Fibroblast of lung (primary cell): ENCODE measurements at places on chromosomes 3 and 15.
A peak's percentile ranks its signal among the peaks of the same experiment; 100 is the strongest.

- DNase-seq, result peak; percentile 76
These were observed 517 bp downstream of the FBN1 start for GRCh38 chr15:48644827-48645557.

DNA sequence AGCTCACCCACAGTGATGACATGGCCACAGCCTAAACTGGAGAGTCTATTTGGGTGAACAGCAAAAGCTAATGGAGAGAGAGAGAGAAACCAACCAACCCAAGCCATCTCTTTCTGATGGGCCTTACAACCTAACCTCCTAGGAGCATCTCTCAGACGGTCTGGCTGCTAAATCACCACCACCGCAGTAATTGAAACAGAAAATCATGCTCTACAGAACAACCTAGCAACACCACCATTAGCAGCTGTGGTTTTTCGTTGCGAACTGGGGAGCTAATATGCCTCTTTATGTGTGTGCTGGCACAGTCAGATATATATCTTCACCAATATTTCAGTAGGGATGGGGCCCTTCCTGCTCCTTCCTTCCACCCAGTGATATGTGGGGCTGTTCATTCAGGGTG, 166.9 kb upstream of the PROK2 start:
- DNase-seq, result no peak

GRCh38 chr3:29156086-29156715, 124.7 kb upstream of the RBMS3 start:
- DNase-seq, result no peak

GRCh38 chr15:67009576-67010569, 55.5 kb upstream of the SMAD3 start:
- no peak for DNase-seq

GRCh38 chr3:177284383-177284881, 87.2 kb upstream of the TBL1XR1 start:
- peak; percentile 82 for DNase-seq

- DNase-seq, result no peak
These were observed 2.4 kb upstream of the STT3B start for GRCh38 chr3:31530039-31530959.

DNA sequence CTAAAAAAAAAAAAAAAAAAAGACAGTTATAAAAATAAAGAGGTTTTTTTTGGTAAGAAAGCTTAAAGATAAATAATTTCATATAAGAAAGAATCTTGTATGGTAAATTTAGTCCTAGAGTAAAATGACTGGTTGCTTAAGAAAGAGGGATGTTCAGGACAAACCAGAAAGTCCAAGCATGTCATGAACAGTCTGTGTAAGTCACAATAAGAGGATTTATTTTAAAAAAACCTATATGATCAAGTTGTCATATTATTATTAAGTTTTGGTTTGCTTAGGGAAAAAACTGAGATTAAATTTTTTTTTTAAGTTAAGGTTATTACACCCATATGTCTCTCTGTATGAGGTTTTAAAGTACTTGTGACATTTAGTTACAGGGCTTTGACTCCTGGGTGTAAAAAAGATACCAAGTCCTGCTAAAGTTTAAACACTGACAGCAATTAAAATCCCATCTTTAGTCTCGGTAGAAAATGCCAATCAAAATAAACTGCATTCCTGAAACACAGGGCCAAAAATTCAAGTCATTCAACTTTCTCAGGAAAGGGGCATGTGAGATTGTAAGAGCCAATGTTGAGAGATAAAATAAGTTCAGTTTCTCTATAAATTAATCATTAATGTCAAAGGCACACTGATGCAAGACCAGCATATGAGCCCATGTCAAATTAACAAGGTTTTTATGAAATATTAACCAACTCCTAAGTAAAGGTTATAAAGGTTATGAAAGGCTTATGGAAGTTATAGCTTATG, 8.5 kb upstream of the BDH1 start:
- no peak for DNase-seq

GRCh38 chr3:16998236-16998923, 113.6 kb downstream of the PLCL2 start:
- DNase-seq, result no peak

DNA sequence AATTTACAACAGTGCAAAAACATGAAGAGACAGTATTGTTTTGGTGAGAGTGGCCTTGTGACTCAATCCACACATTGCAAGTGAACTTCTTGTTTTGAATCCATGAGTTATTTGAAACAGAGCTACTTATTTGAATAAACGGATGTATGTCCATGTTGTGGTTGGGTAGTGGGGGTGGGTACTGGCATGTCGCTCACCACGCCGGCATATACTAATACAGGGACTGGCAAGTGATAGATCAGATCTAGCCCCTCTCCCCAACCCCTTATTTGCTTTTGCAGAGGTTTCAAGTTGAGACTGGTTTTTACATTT, 83.8 kb downstream of the EDEM1 start:
- no peak for DNase-seq

DNA sequence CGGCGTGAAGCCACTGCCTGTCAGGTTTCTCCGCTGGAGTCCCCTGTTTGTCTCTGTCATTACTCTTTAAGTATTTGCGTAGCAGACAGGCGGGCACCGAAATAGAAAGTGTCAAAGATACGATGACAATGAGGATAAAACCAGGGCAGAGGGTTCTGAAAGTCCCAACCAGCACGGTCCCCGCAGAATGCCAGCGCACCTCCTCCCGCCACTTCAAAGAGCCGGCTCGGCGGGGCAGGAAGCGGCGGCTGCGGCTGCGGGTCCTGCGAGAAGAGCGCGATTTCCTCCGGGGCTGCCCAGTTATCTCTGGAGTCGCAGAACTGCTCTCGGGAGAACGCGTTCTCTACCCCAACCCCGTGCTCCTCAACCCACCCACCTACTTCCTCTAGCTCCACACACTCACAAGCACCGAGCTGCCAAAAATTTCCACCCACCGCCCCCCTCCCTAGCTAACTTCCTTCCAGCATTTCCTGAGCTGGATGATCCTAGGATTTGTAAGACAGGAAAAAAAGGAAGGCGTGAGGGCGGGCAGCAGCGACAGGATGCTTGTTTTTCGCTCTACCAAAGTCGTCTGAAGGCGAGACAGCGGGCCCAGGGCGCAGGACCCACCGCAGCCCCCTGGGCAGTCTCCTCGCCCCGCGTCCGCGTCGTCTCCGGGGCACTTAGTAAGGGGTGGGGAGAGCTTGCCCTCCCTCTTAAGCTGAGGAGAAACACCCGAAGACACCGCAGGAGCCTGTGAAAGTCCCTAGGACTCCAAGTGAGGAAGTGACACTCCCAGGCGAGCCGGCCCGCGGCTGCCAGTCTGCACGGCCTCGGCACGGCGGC, at the start of gene ARHGAP31:
TSS of gene ARHGAP31 (plus strand) at position 513 of the 825 bp plus-strand sequence. CDS start 522 bp downstream, outside the sequence.
- peak; percentile 88 for DNase-seq

DNA sequence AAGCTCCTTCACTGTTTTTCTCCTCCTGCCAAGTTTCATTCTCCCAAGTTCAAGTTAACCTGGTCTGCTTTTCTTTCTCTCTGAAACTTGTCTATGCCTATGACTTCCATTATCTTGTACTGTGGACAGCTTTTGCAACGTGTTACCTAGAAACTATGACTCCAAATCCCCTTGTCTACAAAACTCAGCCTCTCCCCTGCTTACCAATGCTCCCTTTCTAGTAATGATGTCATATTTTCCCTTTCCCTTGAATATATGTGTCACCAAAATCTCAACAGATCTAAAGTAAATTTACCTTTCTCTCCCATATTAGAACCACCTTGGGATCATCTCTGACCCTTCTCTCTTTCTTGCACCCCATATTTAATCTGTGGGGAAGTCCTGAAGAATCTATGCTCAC, 10.5 kb upstream of the ABHD2 start:
- DNase-seq, result no peak

- DNase-seq, result no peak
These were observed 610 bp downstream of the EPHB3 start for GRCh38 chr3:184561913-184562877.

- peak; percentile 90 for DNase-seq
These were observed 374.6 kb upstream of the CFAP20DC start for GRCh38 chr3:59424268-59425010.

DNA sequence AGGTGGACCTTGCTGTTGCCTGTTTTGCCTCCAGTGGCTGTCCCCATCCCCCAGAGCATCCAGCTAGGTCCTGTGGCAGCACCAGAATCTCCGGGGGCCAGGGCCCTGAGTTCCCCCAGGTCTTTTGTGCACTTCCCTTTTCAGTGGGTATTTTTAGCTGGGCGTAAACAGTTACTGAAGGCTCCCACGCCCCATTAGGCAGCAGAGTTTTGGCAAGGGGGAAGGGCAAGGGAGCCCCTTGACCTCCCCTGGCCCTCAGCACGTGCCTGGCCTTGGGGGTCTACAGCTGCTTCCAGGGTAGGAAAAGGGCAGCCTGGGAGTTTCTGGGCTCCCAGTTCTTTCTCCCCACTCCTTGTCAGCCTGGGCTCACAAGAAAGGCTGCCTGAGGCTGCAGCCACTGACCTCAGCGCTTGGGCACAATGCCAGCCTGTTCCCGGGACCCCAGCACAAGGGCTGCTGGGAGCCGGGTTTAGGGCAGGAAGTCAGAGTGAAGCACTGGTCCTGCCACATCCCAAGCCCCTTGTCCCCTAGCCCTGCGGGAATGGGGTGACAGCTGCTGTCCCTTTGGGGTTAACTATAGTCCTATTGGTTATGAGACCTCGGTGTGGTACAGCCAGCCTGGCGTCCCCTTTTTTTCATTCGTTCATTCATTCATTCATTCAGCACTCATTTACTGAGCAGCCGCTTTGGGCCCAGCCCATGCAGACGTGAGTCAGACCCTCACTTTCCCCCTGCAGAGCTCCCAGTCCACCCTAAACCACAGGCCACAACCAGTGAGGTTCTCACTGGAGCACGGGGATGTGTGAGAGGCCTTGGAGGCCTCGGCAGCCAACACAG, 8.4 kb downstream of the CSK start:
- peak; percentile 94 for DNase-seq

DNA sequence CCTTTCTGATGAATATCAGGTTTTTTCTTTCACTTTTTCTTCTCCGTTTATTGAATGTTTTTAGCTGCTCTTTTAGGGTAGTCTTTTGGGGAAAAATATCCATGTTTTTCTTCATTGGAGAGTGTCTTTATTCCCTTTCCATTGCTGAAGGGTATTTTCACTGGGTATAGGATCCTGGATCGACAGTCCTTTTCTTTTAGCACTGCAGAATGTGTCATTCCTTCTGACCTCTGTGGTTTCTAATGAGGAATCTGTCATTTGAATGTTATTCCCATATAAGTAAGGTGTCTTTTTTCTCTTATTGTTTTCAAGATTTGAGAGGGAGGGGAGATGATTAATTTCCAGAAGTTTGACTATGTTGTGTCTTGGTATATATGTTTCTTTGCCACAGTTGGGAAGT, 96.8 kb downstream of the BBX start:
- no peak for DNase-seq

DNA sequence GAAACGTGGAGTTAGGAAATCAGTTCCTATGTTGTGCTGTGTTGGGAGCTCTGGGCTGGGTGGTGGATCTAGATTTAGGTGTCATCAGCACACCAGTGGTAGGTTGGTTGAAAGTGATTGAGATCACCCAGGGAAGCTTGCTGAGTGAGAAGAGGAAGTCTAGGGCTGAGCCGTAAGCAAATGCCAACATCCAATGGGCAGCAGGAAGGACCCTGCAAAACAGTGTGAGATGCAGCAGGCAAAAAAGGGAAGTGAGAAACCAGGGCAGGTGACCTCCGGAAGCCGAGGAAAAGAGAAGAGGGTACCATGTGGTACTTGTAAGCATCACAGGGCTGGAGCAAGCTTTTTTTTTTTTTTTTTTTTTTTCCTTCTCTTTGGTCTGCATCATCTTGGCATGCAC, 15.9 kb upstream of the COPG1 start:
- no peak for DNase-seq

DNA sequence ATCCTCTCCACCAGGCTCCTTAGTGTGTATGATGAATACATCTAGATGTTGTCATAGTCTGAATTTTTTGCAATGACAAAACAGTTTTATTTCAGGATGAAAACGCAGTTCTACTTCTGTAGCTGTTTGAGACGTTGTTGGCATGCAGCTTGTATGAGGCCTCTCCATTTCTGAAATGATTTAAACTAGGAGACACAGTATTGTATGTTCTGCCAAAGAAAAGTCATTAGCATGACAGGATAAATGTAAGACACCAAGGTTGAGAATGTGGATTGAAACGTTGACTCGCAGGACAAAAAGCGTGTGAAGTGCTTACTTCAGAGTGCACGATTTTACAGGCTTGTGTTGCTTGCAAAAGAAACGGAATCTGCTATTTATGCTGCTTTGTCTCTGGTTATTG, 35.3 kb downstream of the ABHD17C start:
- DNase-seq, result no peak

DNA sequence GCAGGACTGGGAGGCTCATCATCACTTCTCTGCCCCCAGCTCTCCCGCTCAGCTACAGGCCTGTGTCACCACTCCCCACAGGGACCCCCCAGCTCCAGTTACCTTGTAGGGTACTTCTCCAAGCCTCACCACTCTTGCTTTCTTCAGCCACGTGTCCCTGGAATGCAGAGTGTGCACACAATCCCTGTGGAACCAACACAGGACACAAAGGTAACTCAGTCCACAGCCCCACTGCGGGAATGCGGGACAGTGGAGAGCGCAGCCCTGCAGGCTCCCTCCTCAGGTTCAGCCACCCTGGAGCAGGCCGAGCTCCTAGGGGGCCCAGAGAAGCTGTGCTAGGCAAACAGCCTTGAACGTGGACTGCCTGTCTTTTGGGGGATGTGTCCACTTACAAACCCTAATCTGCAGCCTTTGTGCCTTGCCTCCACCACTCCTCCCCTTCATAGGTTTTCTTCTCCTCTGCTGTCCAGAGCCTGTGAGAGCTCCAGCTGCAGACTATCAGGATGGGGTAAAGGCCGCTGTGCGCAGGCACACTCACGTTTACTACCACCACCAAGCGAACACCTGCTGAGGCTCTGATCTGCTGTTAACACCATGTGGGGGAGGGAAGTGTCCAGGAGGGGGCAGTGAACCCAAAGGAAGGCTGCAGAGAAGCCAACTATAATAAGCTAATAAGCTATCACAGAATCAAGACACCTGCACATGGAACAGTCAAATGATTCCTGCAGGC, 26.0 kb downstream of the XPC start:
- no peak for DNase-seq

DNA sequence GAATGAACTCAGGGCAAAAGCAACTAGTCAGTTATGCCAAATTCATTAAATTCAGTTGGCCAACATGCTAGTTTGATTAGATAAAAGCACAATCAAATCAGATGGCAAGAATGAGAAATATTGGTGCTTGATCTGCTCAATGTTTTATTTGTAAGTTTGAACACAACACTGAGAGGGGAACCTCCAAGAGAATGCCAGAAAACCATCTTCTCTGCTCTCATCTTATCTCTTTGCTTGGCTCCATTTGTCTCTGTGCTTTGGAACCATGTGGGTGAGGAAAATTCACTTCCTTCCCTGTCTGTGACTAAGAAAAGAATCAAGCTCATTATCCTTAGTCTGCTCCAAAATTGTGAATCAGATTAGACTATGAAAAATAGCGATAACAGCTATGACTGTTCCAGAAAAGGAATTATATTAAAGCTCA, 43.6 kb upstream of the DCBLD2 start:
- DNase-seq, result no peak

DNA sequence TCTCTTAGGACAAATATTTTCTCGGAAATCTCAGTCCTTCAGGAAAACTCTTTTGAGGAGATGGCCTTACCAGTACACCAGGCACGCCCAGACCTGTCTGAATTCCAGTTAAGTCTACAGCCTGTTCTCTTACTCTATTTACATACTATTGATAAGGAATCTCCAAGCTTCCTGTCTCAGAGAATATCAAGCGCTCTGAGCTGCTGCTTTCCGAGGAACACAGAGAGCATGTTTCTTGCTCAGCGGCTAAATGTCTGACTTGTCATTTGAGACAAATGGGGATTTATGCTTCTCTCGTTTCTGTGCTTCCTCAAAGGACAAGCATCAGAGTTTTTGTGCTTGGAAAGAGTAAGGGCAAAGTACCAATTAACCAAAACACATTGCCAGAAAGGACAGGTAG, 112.4 kb upstream of the CCDC54 start:
- DNase-seq, result no peak

- DNase-seq, result peak; percentile 91
These were observed 56.5 kb upstream of the GATA2 start for GRCh38 chr3:128549283-128550112.
